ENCODE measurements at places on chromosomes 16 and 17. TPM values are rescaled to one million over a fixed set of nuclear protein-coding genes. Genes with fewer than 3 reads are reported as not detected.

Gene UMOD
- not detected for total RNA-seq

DNA sequence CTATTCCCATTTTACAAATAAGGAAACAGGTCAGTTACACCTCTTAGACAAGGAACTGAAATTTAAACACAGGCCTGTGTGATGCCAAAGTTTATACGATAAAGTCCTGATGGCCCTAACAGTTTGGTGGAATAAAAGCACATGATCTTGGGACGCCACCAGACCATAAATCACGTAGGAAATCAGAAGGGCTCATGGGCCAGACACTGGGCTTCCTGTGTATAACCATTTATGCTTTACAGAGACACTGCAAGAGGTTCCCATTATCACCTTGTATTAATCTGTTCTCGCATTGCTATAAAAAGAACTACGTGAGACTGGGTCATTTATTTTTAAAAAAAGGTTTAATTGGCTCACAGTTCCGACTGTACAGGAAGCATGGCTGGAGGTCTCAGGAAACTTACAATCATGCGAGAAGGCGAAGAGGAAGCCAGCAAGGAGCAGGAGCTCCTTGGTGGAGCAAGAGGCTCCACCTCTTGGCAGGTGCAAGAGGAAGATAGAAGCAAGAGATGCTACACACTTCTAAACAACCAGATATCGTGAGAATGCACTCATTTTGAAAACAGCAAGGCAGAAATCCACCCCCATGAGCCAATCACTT is 124.0 kb upstream of the MON1B start:
- no peak for DNase-seq

Gene TMEM235
- not detected for total RNA-seq

Gene TMIGD1
- total RNA-seq: not detected

GRCh38 chr16:11349599-11350276 is 4.5 kb downstream of the RMI2 start:
- DNase-seq: no peak

Data from Panc1 (cell line).